Central memory CD4-positive, alpha-beta T cell (primary cell): ENCODE measurements at places on chromosomes 5 and 9.

- DNase-seq, result no peak
These were observed 195.7 kb downstream of the CDK5RAP2 start for GRCh38 chr9:120383999-120384924.

- no peak for DNase-seq
These were observed 179.2 kb downstream of the DAB2IP start for GRCh38 chr9:121830441-121831140.

GRCh38 chr5:147098233-147098790, 136.5 kb upstream of the STK32A start:
- no peak for DNase-seq

DNA sequence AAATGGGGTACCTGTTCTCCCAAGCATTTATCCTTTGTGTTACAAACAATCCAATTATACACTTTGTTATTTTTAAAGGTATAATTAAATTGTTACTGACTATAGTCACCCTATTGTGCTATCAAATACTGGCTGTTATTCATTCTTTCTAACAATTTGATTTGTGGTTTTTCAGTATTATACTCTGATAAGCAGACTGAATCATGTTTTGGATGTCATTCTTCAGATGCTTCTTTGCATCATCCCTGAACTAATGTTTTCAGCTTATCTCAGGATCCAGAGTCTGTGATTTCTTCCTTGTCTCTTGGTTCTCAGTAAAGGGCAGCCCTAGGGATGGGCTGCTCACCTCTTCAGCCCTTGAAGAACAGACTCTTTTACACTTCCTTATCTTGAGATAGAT, 177.8 kb upstream of the SGCD start:
- no peak for DNase-seq

DNA sequence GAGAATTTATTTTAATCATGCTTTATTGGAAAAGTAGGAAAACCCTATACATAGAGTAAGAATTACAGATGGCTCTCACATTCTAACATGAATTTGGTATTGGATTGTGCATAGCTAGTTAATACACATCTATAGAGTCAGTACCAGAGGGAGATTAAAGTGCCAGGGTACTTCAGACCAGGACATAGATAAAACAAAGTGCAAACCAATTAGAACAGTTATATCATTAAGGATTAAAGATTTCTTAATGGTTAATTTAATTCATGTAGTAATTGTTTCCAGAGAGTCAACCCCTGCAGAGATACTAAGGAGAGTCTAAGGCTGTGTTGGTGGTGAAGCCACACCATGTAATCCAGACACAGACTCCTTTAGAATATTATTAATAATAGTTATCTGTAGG, 8.8 kb downstream of the ISOC1 start:
- DNase-seq, result no peak

- DNase-seq, result no peak
These were observed 539.2 kb downstream of the ACTL7B start for GRCh38 chr9:108316630-108317029.

DNA sequence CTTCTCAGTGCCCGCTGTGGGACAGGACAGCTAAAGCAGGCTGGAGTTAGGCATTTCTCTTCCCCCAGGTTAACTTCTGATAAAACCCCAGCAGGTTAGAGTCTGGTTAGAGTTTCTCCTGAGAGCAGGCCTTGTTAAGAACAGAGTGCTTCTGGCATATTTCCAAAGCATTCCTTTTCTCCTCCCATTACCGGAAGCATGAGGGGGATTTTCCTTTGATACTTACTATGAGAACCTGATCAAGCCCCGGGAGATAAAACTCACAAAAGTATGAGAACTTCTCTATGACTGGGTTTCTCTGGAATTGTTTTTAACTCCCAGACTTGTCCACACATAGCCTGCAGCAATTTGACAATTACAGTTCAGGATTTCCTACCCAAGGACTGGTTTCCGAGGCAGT, 77.4 kb upstream of the MAST4 start:
- no peak for DNase-seq

DNA sequence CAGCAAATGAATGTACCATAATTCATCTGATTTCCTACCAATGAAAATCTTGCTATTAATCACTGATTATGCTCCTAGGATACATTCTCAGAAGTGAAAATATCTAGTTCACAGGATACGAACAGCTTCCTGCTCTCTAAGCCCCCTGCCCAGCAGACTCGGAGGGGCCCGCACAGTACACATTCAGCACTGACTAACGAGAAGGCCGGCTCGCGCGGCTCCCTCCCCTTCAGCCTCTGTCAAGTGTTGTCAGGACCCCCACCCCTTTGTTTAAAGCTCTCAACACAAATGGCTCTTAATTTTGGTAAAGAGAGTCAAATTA, 82.0 kb downstream of the PRRT1B start:
- no peak for DNase-seq

GRCh38 chr5:132380741-132381140, 11.2 kb downstream of the SLC22A5 start:
- no peak for DNase-seq

- no peak for DNase-seq
These were observed 6.1 kb upstream of the FOXB2 start for GRCh38 chr9:77013206-77013931.

GRCh38 chr5:172335721-172336120, 52.2 kb upstream of the UBTD2 start:
- DNase-seq, result no peak

- DNase-seq, result no peak
These were observed 98.4 kb downstream of the ADRB2 start for GRCh38 chr5:148924817-148925216.

- DNase-seq, result no peak
These were observed 173.2 kb downstream of the GAS1 start for GRCh38 chr9:86774116-86774515.

GRCh38 chr9:78502566-78502965, 205.6 kb downstream of the PSAT1 start:
- DNase-seq, result no peak

GRCh38 chr5:82393951-82394350, 115.8 kb upstream of the RPS23 start:
- no peak for DNase-seq

DNA sequence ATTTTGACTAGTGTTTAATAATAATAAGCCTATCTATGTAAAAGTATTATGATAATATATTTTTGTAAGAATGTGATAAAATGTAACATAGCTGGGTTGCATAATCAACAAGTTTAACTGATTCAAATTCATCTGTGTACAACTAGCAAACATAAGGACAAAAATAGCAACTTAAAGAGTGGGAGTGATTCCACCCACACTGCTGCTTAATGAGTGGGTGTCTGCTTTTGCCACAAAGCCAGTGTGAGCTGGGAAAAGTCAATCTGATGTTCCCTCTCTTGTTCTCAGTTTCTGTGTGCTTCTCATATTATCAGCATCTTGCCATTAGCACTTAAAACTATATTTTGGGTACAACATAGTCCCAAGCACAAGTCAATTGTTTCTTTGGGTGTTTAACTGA, 111.1 kb upstream of the DPYSL3 start:
- no peak for DNase-seq

GRCh38 chr9:79877943-79878602, 306.3 kb downstream of the TLE4 start:
- no peak for DNase-seq

DNA sequence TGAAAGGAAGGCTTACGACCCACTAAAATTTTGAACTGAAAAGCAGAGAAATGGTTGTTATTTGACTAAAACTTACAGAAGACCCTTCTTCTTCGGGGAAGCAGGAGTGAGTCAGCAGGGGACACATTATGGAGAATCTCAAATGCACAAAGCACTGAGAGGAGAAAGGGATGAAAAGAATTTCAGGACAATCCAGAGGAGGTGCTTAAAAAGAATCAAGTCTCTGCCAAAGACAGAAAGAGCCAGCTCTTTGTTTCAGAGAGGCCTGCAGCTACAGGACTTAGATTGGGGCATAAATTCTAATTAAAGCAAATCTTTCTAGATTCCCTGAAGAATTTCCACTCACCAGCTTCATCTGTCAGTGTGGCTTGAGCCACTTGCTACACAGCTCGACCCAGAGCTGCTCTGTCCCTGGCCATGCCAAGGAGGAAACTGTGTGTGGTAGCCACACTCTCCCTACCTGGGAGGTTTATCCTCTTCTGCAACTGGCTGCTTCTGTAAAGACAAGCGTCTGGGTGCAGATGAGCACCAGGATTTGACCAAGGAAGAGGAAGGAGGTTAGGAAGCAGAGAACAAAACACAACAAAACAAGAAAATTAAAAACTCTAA, 89.9 kb downstream of the SEMA5A start:
- no peak for DNase-seq

- DNase-seq, result no peak
These were observed 23.7 kb upstream of the NFIB start for GRCh38 chr9:14337615-14338014.

- no peak for DNase-seq
These were observed 1494.4 kb upstream of the NUDT12 start for GRCh38 chr5:105057001-105057436.

- no peak for DNase-seq
These were observed 27.7 kb upstream of the GAS1 start for GRCh38 chr9:86975036-86975435.

DNA sequence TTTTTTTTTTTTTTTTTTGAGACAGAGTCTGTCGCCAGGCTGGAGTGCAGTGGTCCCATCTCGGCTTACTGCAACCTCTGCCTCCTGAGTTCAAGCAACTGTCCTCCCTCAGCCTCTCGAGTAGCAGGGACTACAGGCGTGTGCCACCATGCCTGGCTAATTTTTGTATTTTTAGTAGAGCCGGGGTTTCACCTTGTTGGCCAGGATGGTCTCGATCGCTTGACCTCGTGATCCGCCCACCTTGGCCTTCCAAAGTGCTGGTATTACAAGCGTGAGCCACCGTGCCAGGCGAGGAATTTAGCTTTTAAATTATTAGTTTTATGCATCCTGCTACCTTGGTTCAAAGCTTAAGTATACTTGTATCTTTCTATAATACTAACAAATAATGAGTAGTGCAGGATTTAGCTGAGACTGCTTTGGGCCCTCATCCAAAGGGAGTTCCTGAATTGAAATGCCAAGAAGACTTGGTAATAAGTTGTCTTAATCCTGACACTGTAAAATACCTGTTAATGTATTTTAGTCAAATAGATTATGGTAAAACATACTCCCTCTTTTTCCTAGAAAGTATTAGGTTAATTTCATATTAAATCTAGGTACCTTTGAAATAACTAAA, 5.0 kb downstream of the CDC42SE2 start:
- no peak for DNase-seq

GRCh38 chr9:104536756-104537155, at the start of gene OR13C3:
OR13C3 (minus strand) TSS chr9:104536856; CDS start chr9:104536723, 133 bp downstream.
- no peak for DNase-seq

DNA sequence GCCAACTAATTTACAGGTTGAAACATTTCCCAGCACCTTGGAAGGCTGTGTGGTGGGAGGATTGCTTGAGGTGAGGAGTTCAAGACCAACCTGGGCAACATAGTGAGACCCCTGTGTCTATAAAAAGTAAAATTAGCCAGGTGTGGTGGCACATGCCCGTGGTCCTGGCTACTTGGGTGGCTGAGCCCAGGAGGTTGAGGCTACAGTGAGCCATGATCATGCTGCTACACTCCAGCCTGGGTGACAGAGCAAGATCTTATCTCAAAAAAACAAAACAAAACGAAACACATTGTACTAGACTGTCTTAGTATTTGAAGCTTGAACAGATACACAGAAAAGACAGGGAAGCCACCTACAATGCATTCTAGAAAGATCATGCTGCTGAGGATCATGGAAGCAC, 2.8 kb upstream of the HSDL2 start:
- no peak for DNase-seq

DNA sequence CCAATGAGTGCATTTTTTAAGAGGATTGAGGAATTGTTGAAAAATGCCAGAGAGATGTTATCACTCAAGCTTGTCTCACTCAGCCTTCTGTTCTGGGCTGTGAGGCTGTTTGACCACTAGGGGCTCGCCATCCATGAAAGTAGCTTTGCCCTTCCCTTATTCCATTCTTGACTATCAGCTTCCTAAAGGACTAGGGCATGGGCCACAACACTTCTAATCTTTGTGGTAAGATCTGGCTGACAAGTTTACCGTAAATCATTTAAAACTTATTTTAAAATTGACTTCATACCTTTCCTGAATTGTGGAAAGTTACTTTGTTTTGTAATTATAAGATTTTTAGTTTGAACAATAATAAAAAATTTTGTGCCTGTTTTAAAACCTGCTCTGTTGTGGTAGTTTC, 49.5 kb downstream of the TJP2 start:
- DNase-seq, result no peak

DNA sequence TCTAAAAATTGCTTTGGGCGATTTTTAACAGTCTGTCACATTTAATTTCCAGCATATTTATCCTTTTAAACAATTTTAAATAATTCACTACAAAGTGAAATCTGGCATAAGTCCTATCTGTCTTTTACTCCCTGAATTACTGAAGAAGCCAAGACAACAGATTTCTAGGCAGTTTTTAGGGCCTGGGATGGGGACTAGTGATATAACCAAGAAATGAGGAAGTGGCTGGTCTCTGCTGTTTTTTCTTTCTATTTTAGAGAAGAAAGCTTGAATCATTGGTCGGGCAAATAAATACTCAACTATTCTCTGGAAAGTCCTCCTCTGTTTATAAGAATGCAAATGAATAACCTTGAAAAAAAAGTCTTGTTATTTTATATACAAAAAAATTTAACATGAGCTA, 79.7 kb upstream of the SSBP2 start:
- DNase-seq, result no peak

DNA sequence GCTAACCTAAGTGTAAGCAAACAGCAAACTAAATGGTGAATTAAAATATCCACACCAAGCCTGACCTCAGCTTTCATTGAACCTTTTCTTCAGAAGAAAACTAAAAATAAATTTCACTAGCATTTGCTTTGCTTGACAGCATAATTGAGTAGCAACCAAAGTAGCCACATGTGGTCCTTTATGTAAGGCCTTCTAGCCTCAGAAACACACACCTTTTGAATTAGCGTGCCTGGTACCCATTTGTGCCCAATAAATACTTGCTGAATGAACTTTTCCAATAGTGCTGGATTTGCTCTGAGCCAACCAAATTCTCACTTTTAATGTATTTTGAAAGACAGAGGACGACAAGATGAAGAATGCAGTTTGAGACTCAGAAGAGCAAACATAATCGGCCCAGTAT, 2.1 kb upstream of the NIPBL start:
- DNase-seq, result no peak

DNA sequence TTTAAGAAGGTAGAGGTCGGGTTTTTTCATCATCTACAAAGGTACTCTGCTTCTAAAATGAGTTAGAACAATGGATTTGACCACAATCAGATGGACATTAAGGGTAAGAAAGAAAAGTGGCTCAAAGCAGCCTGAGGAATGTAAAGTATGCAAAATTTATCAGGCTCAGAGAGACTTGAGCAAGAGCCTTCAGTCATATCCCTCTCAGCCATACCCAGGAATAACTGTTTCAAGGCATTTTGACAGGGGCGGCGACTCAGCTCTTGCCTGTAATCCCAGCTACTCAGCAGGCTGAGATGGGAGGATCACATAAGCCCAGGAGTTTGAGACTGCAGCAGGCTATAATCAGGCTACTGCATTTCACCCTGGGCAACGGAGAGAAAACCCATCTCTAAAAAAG, 38.8 kb upstream of the ANXA2R start:
- DNase-seq, result no peak

GRCh38 chr9:85859765-85860164, 81.2 kb upstream of the NAA35 start:
- DNase-seq, result no peak
